ENCODE measurements at places on chromosomes 2 and 18.

DNA sequence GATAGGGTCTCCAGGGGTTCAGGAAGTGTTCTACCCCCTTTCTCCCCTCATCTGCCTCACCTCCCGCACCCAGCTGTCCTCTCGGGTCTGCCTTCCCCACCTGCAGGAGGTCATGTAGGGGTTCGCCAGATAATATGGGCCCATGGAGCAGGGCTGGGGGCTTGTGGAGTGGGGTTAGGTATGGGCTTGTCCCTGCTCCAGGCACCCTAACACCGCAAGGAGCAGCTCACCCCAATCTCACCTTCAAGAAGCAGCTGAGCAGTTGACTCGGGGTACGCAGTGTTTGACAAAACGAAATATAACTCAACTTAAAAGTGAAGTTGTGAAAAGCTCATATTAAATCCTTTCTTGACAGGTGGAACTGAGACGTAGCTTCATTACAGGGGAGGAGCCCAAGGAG lies 99.6 kb downstream of the CTIF start:
- DNase-seq = no peak

DNA sequence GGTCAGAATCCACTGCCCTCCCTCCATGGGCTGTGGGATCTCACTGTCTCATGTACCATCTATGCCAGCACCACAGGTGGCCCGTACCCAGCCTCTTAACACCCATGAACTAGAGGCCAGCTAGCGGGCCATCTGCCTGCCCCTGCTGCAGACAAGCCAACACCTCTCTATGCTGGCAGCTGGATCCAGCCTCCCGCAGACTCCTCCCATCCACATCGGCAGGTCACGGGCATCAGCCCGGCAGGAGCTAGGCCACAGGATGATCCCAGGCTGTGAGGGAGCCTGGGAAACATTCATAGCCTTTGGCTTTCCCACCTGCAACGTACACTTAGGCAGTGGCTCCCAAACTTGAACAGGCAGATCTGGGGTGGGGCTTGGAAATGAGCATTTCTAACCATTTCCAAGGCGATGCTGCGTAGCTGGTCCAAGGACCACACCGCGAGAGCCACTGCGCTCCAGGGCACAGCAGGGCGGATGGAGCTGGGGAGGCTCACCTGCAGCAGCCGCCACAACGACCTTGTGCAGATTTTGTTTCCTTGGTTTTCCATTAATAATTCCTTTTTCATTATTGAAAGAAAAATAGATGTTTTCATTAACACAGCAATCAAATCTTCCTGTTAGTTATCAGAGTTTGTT lies 114.7 kb downstream of the KCNF1 start:
- no peak for DNase-seq

DNA sequence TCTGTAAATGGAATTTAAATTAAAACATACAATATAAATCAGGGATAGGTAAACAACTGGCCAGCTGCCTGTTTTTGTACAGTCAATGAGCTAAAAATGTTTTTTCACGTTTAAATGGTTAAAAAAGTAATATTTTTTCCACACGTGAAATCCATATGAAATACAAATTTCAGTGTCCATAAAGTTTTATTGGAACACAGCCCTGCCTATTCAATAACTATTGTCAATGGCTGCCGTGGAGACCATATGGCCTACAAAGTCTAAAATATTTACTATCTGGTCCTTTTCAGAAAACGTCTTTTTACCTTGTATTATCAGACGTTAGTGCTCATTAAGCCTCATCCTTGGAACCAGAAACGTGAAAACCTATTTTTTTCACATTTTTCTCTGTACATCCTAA lies 1.3 kb downstream of the TMEM17 start:
- no peak for DNase-seq

DNA sequence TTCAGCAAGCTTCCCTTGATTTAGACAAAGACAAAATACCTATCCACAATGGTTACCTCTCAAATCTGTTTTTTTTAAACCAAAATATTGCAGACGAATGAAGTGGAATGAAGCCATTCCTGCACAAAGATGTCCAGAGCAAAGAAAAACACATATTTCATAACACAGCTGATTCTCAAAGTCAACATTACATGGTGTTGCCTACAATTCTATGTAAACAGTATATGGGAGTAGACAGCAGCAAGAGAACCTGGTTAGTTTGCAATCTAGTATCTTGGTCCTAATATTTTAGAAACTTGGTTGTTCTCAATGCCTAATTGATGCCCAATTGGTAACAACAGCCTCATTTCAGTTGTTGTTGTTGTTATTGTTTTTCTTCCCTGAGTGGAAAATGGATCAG lies 1240.9 kb upstream of the CHAC2 start:
- DNase-seq = no peak

GRCh38 chr2:48792030-48792429 lies 36.5 kb upstream of the LHCGR start:
- no peak for DNase-seq

DNA sequence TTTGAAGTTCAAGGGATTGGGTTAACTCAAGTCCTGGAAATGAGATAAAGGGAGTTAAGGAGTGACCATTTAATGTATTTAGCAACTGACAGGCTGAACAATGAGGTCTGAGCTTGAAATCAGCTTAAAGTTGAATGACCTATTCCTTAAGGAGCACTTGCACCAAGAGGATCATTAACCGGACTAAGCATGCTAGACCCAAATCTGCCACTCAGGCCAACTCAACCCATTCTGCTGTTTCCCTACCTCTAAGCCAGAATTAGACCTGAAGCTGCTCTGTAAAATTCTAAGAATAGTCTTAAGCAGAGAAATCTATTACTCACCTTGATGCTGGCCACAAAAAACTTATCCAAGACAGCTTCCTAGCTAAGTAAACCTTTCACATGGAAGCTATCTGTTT lies 59.8 kb downstream of the SPRED2 start:
- DNase-seq = no peak

DNA sequence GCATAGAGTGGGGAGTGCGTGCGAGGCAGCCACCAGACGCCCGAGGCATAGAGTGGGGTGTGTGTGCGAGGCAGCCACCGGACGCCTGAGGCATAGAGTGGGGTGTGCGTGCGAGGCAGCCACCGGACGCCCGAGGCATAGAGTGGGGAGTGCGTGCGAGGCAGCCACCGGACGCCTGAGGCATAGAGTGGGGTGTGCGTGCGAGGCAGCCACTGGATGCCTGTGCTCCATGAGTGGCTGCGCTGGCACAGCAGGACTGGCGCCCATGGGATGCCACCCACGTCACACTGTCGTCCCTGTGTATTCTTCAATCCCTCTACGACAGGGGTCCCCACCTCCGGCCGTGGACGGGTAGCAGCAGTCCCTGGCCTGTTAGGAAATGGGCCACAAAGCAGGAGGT lies 221.9 kb downstream of the HDAC4 start:
- DNase-seq = no peak

DNA sequence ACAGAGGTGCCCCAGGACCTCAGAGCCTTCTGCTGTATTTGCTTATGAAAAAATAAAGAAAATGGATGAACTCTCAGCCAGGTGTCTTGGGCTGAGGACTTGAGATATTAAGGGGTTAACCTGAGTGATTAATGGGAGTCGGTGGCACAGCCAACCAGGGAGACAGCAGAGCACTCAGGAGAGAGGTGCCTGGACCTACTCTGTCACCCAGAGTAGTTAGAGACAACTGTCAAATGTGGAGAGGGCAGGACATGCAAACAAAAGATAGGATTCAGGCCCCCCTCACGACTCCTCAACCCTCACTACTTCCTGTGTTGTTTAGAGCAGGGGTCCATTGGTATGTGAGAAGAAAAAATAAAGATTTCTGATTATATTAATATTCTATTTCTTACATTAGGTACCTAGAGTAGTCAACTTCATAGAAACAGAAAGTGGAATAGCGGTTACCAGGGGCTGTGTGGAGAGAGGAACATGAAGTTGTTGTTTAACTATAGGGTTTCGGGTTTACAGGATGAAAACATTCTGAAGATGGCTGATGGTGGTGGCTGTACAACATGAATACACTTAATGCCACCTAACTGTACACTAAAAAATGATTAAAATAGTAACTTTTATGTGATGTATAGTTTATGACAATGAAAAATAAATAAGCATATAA lies 28.6 kb upstream of the CETN1 start:
- no peak for DNase-seq

DNA sequence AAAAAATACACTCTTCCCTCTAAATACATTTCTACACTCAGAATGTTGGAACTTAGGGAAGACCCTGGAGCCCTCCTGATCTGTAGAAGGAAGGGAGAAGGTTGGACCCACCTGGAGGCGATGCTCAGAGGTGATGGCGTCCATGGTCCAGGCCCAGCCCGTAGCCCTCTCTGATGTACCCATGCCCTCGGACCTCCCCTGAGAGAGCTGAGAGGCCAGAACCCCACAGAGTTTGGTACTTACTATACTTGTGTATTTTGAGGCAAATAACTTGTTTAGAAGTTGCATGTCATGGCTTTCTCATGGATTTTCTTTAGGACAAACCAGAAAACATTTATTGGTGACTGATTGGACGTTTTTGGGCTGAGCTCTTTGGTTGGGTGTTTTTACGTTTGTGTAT lies 10.5 kb downstream of the CTDP1 start:
- DNase-seq = no peak

DNA sequence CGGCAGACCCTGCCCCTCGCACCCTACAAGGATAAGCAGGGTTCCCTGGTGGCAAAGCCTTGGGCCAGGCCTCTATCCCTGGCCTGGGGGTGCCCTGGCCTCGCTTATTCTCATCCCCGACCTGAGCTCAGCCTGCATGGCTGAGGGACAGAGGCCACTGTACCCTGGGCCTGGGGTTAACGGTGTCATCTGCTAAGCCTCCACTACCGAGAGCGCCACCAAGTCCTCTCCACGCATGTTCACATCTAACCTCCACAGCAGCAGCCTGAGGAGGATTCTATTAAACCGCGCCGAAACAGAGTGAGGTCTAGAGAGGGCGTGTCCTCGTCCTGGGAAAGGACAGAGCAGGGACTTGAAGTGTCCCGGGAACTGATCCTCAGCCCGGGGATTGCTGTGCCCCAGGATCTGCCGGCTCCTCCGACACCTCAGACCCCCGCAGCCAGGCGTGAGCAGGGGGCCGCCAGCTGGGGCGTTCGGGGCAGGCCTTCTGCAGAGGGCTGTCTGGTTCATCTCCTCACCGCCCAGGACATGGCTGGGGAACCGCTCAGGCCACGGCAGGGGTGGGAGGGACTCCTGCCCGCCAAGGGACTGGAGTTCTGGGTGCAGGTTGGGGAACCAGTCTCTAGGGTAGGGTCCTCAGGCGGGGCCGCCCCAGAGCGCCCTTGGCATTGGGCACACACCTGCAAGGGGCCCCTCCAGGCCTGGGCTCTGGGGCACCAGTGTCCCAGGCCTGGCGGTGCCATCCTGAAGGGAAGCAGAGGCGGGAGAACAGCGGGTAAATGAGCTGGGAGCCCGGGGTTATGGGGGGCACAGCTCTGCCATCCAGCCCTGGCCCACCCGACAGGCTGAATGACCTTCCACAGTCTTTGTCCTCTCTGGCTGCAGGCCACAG lies 68.0 kb upstream of the SMAD7 start:
- DNase-seq = no peak

DNA sequence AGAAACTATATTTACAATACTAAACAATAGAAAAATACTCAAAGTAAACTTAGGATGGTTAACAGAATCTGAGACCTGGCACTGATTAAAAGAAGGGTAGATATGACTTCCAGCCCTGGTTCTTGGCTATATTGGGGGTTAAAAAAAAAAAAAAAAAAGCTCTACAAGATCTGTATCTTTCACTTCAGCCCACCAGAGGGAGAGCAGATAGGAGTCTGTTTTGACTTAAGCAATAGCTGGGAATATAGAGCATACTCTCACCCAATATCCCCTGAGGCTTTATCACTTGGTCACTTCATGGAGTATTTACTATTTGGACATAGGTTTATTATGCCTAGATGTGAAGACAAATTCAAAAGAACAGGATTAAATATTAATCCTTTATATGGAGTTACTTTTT lies 598.9 kb upstream of the LINC00305 start:
- DNase-seq = no peak

DNA sequence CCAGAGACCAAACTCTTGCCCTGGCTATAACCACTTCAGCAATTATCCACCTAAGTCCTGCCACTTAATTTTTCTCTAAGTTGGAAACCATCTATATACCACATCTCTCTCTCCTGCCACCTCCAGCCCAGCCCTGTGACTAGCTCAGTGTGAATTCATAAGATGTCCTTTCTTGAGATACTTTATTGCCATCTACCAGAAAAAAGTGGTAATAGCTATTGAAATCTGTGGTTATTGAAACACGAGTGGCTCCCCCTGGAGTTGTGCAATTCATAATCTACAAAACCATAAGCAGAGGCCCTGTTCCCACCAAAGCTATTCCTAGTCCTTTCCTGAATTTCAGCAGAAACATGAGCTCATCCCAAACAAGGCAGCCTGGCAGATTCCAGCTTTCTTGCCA lies 324.0 kb downstream of the TXNL1 start:
- no peak for DNase-seq

GRCh38 chr2:5111581-5111980 lies 580.6 kb upstream of the SOX11 start:
- no peak for DNase-seq

GRCh38 chr2:218031771-218032257 lies 29.0 kb upstream of the TNS1 start:
- DNase-seq = no peak

GRCh38 chr2:42910645-42911405 lies 118.4 kb upstream of the HAAO start:
- no peak for DNase-seq

GRCh38 chr2:28135799-28136198 lies 245.3 kb downstream of the BABAM2 start:
- DNase-seq = no peak

- no peak for DNase-seq
Measured at GRCh38 chr2:213989207-213989606, 421.6 kb upstream of the VWC2L start.
